ENCODE measurements at places on chromosomes 5 and 9.
A peak's percentile ranks its signal among the peaks of the same experiment; 100 is the strongest.

GRCh38 chr9:109158651-109159050 is 8.4 kb downstream of the FRRS1L start:
- no peak for DNase-seq

GRCh38 chr9:34121996-34122395 is 4.5 kb downstream of the DCAF12 start:
- DNase-seq, result no peak

DNA sequence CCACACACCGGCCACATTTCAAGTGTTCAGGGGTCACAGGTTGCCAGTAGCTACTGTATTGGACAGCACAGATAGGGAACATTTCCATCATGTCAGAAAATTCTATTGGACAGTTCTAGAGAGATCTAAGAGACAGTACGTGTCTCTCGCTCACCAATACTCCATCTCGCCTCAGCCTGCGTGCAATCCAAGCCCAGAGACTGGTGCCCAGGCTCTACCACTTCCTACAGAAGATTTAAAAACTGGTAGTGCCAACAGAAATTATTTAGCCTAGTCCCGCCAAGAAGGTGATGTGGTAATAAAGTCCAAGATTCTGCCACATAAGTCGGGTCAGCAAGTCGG is 390 bp upstream of the SNX2 start:
- no peak for DNase-seq

DNA sequence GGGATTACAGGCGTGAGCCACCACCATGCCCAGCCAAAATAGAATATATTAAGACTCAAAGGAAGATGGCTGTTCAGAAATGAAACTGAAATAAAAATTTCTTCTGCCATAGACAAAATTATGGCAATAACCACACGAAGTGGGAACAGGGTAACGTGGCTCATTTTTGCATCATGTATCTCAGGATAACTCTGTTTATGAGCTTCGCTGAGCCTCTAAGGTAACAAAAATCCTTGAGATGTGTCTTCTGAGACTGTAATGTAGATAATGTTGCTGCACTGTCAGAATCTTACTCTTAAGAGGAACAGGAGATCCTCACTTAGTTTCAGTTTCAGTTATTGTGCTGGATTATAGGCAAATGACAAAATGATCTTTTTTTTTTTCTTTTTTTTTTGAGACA is 153.8 kb downstream of the GOLPH3 start:
- DNase-seq, result no peak

DNA sequence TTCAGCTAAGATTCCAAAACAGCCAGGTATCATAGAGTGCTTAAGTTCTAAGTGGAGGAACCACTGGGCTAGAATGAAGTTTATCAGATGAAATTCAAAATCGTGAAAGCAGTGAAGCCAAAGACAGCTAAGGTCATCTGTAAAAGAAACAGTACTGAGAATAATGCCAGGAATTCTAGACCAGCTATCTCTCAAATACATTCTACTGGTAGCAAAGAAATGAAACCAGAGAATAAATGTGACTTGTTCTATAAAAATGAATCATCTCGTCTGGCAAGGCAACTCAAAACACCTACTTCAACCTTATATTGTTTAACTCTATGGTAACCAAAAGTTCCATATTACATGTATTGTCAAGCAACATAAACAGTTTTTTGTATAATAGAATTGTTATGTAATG is 51.3 kb upstream of the RGMB start:
- DNase-seq, result no peak

DNA sequence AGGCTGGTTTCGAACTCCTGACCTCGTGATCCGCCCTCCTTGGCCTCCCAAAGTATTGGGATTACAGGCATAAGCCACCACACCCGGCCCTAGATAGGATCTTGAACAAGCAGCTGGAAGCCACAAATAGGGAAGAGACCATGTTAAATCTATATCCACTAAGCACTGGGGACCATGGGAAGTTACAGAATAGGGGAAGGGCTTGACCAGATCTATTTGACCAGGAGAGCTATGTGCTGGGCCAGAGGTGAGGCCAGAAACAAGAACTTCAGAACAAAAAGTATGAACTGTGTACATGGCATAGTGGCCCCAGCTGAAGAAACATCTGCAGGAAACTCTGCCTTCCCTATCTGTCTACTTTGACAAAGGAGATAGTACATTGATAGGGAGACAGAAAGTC is 10.8 kb downstream of the KLF4 start:
- no peak for DNase-seq

- DNase-seq, result no peak
Observed at GRCh38 chr5:94524841-94525697, 93.3 kb downstream of the KIAA0825 start.

- no peak for DNase-seq
Observed at GRCh38 chr5:150329038-150329437, 26.3 kb upstream of the ARSI start.

- no peak for DNase-seq
Observed at GRCh38 chr9:128244091-128244836, 31.5 kb downstream of the GOLGA2 start.

DNA sequence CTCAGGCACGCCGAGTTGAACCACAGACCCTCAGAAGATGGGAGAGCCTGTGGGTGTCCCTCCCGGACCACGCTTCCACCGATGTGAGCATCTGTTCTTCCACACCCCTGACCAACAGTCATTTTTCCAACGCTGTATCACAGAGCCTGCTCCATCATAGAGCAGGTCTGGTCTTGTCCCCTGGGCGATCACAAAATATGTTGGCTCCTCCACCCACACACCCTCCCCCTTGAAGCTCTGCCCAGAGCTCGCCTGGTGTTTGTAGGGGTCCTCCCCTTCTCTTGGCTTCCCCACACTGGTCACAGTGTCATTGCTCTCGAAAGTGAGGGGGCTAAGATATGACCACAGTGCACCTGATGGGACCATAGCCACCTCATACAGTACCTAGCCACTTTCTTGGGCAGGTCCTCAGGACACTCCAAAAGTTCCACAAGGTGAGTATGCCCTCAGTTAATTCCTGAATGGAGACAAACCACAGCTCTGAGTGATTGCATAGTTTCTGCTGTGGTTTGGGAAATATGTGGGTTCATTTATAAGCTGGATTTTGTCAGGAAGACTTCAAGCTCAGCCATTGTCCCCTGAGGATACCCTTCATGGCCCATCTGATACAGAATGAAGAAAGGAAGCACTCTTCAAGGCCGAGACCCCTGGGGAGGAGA is 3.5 kb upstream of the ZNF618 start:
- no peak for DNase-seq

DNA sequence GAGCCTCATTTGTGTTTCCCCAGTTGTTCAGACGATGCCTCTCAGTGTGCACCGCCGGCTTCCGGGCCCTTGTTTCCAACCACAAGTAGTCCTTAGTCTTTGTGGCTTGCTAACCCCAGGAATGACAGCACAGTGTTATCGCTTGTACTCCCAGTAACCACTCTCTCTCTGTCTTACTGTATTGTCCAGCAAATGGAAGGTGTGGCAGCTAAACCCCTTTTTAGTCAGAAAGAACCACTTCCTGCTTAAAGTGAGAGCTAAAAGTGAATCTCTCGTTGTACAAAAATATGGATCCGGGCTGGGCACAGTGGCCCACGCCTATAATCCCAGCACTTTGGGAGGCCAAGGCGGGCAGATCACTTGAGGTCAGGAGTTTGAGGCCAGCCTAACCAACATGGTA is 61.3 kb downstream of the ENC1 start:
- DNase-seq, result peak; percentile 28

- DNase-seq, result no peak
Observed at GRCh38 chr9:118438810-118439209, 734.6 kb downstream of the TLR4 start.

DNA sequence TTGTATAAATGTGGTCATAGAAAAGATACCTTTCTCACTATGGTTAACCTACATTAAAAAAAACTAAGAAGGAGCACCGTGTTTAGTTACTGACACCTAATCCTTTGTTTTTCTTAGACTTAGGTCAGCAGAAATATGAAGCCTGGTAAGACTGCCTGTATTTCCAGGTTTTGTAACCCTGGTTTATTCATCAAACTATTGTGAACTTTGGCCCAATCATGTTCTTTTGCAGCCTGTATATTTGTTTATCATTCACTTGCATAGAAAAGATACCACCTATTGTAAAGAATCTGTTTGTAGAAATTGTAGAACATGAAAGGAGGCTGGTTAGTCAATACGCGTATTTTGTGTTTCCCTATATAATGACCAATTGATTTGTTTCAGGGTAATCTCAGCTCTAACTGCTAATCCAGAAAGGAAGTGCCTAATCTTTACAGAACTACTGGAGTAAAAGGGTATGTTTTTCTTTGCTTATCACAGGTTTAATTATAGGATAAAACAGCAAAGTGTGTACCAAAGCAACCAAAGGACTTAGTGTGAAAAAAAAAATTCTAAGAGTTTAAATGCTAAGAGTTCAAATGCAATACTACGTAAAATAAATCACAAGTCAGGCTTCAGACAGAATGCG is 103.6 kb downstream of the LURAP1L start:
- no peak for DNase-seq

GRCh38 chr9:85941622-85941940 is 635 bp downstream of the NAA35 start:
- DNase-seq, result no peak

- DNase-seq, result no peak
Observed at GRCh38 chr9:128495804-128496417, 8.6 kb upstream of the GLE1 start.

GRCh38 chr5:126680191-126680817 is 79.6 kb downstream of the PHAX start:
- DNase-seq, result no peak

- DNase-seq, result peak; percentile 22
Observed at GRCh38 chr5:169805527-169805934, 168.5 kb downstream of the DOCK2 start.

DNA sequence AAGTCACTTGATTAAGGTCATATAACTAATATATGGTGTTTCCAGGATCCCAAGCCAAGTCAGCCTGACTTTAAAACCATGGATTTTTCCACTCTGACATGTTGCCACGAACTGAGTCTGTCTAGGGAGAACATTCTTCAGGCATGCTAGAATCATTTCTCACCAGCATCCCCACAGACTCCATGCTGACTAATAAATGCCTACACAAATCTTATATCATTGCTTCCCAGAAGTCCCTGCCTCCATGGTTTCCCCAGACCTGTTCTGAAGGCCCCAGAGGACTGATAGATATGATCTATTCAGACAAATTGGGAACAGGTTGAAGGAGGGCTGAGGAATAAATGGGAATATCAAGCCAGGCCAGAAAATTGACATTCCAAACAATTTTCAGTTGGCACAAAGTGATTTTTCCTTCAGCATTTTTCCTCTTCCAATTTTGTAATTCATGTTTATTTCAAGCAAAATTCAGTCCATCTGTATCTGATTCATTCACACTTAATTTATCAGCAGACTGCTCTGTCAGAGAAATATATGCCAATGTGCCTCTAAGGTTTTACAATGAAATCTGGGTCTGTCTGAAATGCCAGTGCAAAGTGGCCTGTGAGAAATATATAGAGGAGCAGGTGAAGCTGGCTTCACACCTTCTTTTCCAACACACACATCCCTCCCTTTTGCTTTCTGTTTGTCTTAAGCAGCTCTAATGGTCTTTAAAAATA is 413.6 kb upstream of the TNC start:
- DNase-seq, result no peak

GRCh38 chr9:78903581-78903980 is 606.7 kb downstream of the PSAT1 start:
- no peak for DNase-seq

GRCh38 chr5:337563-338130 is 16.1 kb downstream of the AHRR start:
- DNase-seq, result no peak

DNA sequence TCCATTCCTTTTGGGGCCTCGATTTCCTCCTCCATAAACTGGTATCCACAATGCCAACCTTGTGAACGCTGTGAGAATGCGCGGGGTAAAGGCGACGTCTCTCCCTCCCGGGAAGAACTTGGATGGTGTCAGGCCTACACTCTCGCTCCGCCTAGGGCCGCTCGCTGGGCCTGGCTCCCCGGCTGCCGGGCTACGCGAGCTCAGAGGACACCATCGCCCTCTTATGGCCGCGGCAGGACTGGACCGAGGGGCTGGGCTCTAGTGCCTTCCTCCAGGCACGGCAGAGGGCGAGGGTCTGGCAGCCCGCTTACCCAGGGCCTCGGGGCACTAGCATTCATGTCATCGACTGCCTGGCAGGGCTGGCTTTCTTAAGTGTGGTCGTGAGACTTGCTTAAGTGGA is 1.3 kb upstream of the EXOSC2 start:
- no peak for DNase-seq

- DNase-seq, result no peak
Observed at GRCh38 chr9:18404434-18405029, 69.4 kb upstream of the ADAMTSL1 start.

DNA sequence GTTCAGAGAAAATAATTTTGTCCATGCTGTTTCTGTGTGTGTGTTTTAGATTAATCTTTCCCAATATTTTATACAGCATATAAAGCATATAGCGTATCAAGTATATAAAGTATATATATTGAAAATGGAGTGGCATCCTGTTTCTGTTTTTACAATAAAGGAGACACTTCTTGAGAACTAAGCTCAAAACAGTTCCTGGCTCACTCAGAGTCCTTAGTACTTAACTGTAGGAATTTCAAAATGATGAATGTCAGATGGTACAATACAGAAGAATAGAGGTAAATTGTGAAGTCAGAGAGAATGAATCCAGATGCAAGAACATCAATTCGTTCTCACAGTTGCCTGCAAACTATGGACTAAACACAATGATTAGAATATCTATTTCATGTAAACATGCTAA is 68.7 kb upstream of the TAS2R1 start:
- DNase-seq, result no peak

GRCh38 chr9:77614645-77615044 is 33.5 kb downstream of the GNA14 start:
- no peak for DNase-seq

DNA sequence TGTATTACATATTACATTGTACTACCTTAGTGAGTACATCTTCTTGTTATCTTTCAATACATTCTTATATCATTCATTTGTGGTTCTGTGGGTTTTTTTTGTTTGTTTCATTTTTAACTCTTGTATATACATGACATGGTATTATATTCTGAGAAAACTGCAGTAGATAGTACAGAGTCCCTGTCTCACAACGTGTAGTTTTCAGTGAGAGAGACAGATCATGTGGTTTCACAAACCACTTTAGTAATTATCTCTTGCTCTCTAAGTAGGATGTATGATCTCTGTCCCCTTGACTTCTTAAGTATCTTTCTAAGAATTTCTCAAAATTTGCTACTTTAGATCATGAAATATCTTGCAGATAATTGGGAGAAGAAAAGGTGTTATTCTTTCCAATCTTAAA is 745.9 kb upstream of the CDH9 start:
- no peak for DNase-seq

DNA sequence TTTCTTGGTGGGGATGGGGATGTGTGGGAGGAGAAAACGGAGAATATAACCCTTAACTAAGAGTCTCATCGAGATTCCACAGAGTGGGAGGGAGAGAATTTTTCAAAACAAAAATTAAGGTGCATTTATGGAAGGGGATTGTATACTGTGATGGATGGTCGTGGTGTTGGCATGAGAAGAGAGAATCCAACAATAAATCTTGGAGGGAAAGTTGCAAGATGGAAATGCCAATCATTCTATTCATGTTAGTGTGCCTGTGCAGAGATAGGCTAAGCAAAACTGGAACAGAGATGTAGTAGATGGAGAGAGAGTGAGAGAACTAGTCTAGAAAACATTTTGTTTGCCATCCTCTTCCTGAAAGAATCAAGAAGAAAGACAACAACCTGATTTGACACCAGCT is 613.1 kb downstream of the EBF1 start:
- no peak for DNase-seq

Measured in stimulated activated CD4-positive, alpha-beta T cell treated with anti-CD3 and anti-CD28 coated beads, TNF-alpha, amount 100 ng/mL, for 4 hours (primary cell).